ENCODE measurements at places on chromosomes 6 and 20.

DNA sequence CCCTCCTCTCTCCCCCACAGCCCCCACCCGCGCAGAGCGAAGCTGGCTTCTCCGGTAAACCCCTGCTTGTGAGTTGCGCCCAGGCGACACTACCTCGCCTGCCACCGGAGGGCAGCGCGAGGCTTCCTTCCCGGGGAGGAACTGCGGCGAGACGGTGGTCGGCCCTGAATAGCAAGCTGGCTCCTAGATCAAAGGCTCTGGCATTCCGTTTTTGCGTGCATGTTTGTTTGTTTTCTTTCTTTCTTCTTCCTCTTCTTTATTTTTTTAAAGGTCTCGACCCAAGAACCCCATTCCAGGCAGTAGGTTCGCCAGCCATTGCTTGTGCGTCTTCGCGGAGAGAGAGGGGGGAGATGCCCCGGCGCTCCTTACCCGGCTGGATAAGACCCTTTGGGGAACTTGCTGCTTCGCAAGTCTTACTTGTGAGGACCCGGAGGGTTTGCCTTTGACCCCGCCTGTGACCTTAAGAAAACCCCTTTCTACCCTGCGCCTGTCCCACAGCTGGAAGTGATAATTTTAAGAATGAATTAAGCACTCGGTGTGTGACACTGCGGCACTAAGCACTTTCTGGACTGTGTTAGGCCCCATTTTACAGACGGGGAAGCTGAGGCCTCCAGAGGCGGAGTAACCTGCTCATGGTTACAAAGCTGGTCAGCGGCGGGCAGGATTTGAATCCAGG lies 92.7 kb upstream of the SIRPA start:
- DNase-seq = no peak

- no peak for DNase-seq
Observed at GRCh38 chr20:25076731-25077609, 5.0 kb downstream of the VSX1 start.

GRCh38 chr6:111274593-111275217 lies 187.4 kb downstream of the SLC16A10 start:
- DNase-seq = no peak

DNA sequence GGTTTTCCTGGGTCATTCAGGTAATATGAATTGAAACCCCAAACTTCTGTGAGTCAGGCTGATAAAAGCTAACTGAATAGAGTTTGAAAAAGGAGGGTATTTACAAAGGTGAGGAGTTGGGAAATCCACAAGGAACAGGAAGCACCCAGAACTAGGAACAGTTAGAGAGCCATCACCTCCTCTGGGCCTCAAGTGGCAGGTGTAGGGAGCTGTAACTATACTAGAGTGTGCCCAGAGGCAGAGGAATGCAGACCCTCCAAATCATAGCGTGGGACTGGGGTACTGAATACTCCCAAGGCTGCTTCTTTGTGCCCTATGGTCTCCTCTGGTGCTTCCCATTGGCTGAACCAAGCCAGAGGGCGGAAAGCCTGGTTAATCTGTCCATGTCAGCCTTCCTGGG lies 18.3 kb downstream of the TRIM38 start:
- DNase-seq = no peak

DNA sequence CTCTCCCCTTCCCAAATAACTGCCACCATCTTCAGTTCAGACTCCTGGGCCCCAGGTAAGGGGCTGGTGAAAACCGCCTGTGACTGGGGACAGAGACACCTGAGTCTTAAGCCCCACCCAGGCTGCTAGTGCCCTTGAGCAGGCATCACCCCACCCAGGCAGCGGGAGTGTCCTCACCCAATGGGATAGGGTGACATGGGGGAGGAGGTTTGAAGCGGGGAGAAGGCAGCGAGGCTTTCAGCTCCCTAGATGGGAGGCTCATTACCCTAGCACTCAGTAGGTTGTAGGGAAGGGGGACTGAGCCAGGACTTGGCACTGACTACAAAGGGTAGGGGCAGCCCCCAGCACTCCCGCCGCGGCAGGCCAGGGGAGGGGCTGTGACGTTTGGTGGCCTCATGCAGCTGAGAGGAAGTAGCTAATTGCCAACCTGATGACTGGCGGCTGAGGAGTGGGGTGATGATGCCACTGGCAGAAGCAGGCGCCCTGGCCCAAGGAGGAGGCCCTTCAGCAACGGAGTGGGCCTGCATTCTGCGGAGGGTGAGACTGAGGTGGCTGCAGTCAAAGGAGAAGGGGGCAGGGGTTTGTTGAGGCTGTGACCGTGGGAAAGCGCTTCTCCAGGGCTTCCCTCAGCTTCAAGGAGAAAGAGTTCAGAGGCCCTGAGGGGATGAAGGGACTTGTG lies 126.9 kb downstream of the MRPL14 start:
- DNase-seq = no peak

DNA sequence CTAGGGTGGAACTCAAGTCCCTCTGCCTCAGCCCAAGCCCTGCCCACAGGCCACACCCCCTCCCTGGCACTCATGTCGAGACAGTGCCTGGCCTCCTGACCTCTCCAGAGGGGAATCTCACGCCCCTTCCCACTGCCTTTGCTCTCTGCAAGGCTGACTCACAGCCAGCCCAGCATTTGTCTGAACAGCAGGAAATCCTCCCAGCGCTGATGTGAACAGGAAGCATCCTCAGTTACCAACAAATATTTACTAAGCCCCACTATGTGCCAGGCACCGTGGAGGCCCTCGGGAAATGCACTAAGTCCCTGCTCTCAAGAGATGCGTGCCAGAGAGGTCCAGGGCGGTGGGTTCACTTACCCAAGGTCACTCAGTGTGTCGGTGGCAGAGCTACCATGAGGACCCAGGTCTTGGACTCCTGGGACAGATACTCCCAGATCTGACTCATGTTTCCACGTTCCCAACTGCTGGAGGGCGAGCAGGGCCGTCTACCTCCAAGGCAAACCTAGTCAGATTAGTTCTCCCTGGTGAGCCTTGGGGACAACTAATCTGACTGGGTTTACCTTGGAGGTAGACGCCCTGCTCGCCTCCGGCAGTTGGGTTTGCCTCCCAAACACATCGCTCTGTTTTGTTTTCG lies 7.8 kb downstream of the ADA start:
- no peak for DNase-seq

DNA sequence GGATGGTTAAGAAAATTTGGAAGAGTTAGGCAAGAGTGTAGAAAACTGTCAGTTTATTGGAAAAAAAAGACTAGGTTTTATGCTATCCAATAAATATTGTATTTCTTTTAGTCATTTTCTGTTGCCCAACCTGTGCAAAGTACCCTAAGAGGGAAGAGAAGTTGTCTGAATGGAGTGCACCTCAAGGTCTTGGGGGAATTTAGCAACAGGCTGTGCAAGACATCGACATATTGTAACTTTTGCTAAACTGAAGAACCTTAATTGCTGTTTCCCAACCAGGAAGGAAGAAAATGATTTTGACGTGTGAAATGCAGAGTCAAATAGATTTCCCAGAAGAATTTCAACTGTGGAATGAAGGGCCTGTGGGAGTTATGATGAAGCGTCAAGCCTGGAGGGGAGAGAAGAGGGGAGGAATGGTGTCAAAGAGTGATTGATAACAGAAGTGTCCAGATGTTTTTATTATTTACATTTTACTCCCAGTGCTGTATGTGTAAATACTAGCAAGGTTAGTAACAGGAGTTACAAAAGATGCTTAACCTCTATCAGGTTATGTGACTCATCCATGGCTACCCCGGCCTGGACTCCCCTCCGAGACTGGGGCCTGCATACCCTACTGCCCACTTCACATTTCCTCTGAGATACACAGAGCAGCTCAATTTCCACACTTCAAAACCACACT lies 246.8 kb downstream of the MYLK4 start:
- no peak for DNase-seq

- DNase-seq = no peak
Observed at GRCh38 chr6:37623666-37624065, 74.0 kb downstream of the MDGA1 start.

- no peak for DNase-seq
Observed at GRCh38 chr6:106614592-106615257, 14.6 kb downstream of the RTN4IP1 start.

- DNase-seq = no peak
Observed at GRCh38 chr6:131819572-131820124, 11.8 kb downstream of the ENPP1 start.

DNA sequence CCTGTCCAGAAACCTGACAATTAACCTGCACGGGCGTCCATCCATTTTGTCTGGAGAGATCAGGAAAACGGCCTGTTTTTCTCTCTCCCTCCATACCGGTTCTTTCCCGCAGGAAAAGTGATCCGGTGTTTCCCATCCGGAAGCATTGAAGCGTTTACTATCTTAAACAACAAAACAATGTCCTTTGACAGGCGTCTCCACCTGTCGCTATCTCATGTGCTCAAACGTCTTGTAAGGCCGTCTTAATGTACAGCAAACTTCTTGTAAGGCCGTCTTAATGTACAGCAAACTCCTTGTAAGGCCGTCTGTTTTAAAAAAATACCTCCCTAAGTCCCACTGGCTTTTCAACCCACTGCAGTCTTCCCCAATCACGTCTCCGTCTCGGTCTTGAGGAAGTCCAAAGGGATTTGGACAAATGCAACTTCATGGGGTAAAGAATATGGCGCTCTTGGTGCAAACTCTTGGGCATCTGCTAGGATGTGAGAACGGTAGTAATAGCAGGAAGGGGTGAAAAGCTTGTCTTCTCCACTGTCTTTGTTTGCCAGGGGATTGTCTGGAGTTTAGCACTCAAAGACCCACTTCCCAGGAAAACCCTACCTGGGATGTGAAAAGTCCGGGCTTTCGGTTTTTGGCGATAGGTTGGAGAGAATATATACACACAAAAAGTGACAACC lies 29.9 kb upstream of the TRIM27 start:
- DNase-seq = no peak

DNA sequence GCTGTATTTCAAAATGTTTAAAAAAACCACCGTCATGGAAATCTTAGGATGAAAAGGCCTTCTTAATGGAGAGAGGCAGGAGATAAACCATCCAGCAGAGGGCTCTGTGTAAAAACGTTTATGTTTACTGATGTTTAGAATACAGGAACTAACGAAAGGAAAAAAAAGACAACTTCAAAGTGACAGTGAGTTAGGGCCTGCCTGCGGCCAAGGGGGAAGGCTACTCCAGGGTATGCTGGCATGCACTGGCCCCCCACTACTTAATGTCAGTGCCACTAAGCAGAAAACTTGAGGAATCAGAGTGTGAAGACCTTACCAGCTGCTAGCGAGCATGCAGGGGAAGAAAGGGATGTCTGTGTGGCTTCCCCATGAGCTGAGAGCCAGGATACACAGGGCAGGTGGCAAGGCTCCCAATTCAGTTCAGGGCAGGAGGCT lies 47.7 kb downstream of the AKAP7 start:
- no peak for DNase-seq

DNA sequence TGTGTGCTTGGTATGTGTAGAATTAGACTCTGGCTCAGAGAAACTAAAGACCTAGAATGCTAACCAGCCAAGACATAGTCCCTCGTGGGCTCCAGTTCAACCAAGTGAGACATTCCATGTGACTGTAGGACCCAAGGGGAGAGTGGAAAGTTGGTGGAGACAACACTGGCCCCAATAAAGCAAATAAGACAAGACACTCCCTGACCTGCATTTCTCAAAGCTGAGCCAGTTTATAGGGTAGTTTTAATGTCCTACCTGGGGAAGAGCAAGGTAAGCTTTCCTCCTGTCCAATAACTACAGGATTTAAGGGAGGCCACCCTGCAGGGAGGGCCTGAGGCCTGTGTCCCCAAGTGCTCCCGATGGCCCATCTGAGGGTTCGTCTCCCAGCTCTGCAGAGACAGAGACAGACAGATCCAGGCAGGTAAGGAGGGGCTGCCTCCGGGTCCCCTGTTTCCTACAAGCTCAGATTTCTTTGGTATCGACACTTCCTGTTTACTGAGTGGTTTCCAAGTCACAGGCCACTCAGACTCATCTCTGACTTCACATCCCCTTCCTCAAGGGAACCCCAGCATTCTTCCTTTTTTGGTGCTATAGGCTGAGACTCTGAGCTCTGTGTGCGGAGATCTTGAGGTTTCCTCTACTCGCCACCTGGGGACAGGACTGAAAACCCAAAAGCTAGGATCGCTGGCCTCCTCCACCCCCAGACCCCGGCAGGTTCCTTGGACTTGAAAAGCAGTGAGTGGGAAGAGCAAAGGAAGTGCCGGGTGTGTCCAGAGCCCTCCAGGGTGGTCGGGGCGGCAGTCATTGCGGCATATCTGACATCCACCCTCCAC lies 92.4 kb downstream of the PRND start:
- no peak for DNase-seq

Data from thoracic aorta (tissue), 2 donors.